Ammon's horn (tissue), 1 donor: ENCODE measurements at places on chromosomes 13 and 19.
A peak's percentile ranks its signal among the peaks of the same experiment; 100 is the strongest.

GRCh38 chr13:41588899-41589298 is 131.5 kb downstream of the RGCC start:
- DNase-seq, result no peak

DNA sequence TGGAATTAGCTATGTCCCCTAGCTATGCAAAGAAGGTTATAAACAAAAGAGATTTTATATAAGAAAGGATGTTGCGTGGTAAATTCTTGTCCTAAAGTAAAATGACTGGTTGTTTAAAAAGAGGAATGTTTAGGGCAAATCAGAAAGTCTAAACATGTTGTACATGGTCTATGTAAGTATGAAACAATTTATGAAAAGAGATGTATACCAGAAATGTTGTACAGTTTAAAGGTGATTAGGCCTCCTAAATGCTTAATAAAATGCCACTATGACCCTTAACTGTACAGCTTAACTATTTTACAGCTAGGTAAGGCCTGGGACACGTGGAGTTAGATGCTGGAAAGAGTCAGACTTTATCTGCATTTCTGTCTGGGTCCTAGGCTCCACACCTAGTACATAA is 775.9 kb upstream of the KLHL1 start:
- DNase-seq, result no peak

DNA sequence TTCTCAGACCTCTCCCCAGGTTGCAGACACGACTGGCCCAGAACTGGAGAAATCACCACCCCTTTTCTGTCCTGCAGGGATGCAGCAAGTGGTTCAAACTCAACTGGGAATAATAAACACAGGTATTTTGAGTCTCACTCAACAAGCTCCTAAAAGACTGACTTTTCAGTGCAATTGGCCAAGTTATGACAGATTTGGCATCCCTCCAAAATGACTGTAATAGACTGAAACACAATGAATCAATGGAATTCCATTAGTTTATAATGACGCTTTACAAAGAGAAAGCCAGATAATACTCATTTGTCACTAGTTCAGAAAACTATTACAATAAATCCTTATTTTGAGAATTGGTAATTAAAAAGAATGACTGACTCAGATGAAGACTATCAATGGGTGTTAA is 38.1 kb downstream of the MIPEP start:
- DNase-seq, result no peak

DNA sequence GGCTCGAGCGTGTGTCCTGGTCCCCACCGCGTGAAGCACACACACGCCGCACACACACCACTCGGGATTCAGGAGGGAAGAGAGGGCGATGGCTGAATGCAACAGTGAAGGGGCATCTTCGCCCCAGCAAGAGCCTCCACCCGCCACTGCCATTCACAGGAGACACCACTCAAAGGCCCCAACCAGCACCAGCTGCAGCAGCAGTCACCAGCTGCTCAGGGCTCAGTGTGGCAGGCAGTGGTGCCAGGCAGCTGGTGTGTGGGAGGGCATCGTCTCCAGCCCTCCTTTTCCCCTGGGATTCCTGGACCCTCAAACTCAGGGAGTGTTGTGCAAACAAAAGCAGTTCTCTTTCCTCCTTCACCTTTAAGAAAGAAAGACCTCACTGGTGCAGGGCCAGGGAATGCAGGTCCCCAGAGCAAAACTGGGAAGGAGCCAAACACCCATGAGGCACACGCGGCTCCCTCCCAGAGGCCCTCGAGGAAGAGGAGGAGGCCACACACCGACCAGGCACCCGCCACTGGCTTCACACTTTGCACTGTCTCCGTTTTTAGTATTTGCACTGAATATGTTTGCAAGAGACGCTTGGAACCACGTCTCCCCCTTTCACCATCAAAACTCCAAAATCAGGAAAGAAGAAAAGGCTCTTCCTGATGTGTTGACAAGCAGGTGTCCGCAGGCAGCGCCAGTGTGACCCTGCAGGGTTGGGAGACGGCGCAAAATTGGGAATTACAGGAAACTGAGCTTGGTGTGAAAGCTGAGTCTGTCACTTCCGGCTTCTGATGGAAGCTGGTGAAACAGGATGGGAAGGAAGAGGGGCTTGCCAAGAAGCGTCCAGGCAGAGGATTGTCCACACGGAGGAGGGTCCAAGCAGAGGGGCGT is 26.4 kb upstream of the F7 start:
- DNase-seq, result peak; percentile 91

GRCh38 chr13:99442273-99442895 is 58.9 kb upstream of the TM9SF2 start:
- peak; percentile 46 for DNase-seq

DNA sequence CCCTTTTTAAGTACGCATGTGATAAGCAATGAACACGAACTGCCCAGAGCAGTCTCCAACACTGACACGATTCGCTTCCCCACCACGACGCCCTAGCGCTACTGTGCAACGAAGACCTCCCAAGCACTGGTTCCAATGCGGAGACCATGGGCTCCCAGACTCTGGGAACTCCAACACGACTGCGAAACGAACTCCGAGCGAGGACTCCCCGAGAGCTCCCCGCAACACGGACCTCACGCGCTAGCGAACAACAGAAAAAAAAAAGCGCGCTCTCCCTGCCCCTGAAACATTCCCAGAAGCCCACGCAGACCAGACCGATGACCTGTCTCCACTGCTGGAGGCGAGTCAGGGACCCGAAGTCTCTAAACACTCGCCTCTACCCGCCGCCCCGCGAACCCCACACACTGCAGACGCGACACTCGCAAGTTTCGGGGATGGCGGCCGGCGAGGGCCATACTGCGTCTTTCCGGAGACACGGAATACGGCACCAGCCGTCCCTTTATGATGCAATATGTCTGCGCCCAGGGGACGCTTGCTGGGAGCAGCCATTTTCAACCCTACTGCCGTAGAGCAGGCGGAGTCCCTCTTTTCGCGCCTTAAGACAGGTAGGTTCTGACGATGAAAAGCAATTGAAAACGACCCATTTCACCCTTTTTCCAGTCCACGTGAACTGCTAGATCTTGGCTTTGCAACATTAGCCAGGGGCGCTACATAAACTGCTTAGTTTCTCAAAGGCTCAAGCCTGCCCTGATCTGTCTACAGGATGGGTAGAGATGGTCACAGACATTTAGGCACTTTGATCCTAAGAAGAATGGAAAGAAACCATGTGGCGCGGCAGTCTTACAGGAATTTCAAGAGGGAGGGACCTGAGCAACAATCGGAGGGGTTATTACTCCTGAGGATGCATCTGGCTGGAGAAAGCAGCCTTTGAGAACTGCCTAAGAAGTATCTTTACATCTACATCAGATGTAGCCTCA is at the start of gene ZNF577:
Gene ZNF577, minus strand, starts transcription at position 430 of the 977 bp plus-strand sequence. CDS start 7,569 bp downstream, outside the sequence.
- DNase-seq, result peak; percentile 93

DNA sequence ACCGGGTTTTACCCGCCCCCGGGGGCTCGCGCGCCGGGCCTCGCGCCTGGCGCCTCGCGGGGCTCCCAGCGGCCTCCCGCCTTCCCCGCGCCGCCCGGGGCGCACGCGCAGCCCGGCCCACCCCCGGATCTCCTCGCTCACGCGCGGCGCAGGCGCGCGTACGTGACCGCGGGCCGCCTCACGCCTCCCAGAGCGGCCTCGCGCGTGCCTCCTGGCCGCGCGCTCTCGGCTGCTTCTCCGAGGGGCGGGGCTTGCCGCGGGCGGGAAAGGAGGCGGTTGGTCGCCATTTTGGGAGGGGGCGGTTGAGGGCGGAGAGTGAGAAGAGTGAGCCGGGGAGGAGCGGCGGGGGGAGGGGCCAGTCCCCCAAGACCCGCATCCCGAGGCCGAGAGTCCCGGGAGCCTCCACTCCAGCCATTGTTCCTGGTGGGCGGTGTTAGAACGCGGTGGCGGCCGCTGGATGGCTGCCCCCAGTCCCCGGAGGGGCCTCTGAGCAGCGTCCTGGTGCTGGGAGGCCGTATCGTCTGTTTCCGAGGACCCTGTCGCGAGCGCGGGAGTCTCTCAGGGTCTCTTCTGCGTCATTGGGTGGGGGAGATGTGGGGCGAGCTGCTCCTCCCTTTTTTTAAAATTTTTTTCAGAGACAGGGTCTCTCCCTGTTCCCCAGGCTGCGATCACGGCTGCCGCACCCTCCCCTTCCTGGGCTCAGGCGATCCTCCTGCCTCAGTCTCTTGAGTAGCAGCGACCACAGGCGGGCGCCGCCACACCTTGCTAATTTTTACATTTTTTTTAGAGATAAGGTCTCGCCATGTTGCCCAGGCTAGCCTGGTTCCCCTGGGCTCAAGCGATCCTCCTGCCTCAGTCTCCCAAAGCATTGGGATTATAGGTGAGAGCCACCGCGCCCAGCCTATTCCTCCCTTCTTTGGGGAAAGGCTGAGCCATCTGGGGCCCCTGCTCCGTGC is at the start of gene ZNF541:
Gene ZNF541, minus strand, starts transcription at position 78 of the 956 bp plus-strand sequence. CDS start 17,292 bp downstream, outside the sequence.
- DNase-seq, result peak; percentile 57

- DNase-seq, result no peak
Observed at GRCh38 chr19:10432736-10433130, 12.4 kb downstream of the PDE4A start.

DNA sequence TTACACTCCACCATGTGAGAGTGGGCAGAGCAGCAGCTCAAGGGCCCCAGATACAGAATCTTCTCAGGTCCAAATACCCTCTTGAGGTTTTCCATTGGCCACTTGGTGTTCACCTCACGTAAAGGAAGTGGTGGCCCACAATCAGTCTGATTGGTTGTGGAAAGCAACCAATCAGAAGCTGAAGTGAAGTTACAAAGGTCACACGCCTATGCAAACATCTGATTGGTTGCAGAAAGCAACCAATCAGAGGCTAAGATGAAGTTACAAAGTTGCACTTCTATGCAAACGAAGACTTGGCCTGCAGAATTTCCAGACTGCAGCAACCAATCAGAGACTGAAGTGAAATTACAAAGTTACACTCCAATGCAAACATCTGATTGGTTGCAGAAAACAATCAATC is 14.3 kb upstream of the TM9SF2 start:
- DNase-seq, result no peak

- no peak for DNase-seq
Observed at GRCh38 chr19:43551399-43552197, 18.6 kb downstream of the ZNF575 start.

DNA sequence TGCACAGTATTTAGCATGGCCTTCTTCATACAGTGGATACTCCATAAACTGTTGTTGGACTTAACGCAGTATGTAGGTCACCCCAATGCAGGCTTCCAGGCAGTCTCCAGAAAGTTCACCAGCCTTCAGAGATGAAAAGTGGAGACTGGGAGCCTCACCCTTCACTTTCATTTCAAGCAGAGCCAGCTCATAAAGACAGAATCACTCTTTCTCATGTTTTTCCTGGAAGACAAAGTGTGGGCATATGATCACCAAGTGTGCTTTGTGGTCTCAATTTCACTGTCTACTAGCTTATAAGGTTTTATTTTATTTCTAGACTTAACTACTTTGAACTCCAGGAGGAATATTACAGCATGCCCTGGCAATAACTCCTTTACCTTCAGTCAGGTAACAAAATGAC is 26.3 kb upstream of the TNFSF11 start:
- DNase-seq, result no peak

DNA sequence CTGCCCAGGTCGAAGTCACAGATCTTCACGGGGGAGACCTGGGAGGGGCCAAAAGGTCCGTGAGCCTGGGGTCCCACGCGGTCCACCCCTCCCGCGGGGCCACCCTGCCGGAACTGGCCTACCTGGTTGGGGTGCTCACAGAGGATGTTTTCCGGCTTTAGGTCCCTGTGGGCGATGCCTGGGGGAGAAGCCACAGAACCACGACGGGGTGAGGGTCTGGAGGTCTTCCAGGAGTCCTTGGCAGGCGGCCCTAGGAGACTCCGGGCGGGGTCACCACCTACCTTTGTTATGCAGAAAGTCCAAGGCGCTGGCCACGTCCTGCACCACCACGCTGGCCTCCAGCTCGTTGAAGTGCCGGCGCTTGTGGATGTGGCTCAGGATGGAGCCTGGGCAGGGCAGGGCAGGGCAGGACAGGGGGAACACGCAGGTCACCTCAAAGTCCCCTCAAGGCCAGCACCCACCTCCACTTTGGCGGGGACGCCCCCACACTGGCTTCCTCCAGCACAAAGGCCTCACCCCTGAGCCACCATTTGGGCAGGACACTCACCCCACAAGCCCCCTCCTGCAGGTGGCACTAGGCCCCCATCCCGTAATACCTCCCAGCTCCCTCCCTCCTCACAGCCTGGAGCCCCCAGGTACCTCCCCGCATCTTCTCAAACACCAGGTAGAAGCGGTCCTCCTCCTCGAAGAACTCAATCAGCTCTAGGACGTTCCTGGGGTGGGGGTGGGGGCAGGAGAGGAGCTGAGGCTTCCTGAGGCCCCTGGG is 8.4 kb downstream of the MKNK2 start:
- DNase-seq, result no peak

DNA sequence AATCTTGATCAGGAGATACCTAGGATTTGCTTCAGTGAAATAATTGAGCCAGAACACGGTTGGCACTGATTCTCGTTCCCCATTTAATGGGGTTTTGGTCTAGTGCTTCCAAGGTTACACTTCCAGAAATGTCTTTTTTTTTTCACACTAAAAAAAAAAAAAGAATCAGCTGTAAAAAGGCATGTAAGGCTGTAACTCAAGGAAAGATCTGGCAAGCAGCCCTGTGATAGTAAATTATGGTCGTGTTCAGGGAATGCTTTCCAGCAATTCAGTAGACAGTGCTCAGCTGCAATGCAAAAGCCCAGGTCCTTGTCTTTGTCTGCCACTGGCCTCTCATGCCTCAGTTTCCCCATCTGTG is 27.2 kb upstream of the NDUFS7 start:
- no peak for DNase-seq

DNA sequence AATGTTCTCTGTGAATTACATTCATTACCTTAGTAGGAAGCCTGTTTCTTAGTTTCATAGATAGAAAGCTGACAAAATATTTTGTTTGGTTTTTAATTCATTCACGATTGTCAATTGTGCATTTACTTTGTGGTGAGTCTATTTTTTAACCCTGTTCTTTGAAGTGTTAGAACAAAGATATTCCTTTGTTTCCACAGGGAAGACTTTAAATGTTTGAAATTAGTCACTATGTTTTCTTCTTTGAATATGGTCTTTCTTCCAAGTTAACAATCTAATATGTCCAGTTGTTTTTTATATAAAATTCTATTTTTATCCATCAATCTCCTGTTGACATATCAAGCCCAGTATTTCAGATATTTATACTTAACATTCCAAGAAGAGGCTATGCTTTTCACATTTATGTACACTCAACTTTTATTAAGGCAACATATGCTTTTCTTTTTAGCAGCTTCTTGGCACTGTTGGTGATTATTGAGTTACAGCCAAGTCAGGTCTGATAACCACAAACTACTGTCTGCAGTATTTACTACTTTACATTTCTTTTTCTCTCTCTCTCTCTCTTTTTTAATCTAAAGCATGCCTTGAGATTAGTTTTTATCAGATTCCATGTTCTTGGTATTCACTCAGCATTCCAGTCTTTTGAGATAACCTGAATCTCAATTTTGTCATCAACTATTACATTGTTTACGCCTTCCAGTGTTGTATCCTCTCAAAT is 812.8 kb upstream of the SLC10A2 start:
- no peak for DNase-seq

DNA sequence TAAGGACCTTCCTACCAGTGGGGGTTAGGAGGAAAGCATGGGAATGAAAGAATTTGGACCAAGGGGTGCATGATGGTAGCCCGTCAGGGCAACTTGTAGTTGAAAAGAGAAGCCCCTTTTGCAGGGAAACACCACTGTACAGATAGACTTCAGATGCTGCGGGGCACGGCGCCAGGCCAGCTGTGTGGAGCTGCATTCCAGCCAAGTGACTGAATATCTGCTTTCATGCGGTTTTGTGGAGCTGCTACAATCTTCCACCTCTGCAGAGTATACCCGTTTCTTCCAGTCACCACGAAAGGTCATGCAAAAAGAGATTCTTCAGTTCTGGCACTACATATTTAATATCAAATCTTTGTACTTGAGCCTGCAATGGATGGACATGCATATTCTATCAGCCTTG is 104.7 kb downstream of the RGCC start:
- DNase-seq, result peak; percentile 95

- no peak for DNase-seq
Observed at GRCh38 chr13:22276616-22277015, 605.7 kb downstream of the FGF9 start.
